ENCODE measurements at places on chromosomes 5 and 9. TPM values are rescaled to one million over a fixed set of nuclear protein-coding genes. Genes with fewer than 3 reads are reported as not detected.

GRCh38 chr5:74017786-74018211 lies 391.8 kb downstream of the ARHGEF28 start:
- DNase-seq, result no peak

Gene ZNF454
- total RNA-seq, result 2.1 TPM

- no peak for DNase-seq
Observed at GRCh38 chr5:28967848-28968247, 1929.5 kb upstream of the CDH9 start.

DNA sequence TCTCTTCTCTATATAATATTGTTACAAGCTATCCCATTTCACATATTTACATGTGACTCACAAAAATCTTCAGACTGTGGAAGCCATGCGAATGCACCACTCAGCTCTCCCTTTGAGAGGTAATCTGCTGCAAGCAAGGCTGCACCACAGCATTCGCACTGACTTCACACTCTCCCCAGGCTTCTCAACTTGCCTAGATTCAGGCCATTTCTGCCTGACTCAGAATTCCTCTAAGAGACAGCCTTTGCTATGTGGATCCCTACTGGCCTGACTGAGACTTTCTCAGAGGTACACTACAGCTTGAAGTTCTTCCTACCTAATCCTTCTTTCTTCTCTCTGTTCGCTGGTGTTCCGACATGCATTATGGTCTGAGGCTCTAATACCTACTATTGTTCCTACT lies 21.1 kb upstream of the DMRTA1 start:
- no peak for DNase-seq

GRCh38 chr5:77724934-77725333 lies 51.2 kb downstream of the TBCA start:
- no peak for DNase-seq

GRCh38 chr9:90969021-90969675 lies 167.5 kb downstream of the SYK start:
- no peak for DNase-seq

Gene PDCD1LG2
- total RNA-seq, result not detected

Data from Peyer's patch (tissue), 4 donors.